ENCODE measurements at places on chromosomes 4 and X.
A peak's percentile ranks its signal among the peaks of the same experiment; 100 is the strongest.

DNA sequence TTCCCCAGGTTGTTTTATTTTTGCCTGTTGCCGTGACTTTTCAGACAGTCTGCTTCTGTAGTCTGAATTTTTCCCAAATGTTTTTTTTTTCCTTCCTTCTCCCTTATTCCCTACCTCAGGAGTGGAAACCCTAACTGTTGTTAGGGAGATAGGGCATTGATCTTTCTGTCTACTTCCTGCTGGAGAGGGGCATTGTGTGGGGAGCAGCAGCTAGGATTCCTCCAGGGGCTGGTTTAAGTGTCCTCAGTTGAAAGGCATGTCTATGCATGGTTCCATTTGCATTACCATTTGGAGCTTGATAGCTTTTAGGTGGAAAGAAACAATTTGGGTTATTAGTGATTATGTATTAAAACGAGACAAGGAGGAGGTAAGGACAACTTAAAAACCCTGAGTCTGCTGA, 383.9 kb downstream of the DCAF12L2 start:
- no peak for DNase-seq

DNA sequence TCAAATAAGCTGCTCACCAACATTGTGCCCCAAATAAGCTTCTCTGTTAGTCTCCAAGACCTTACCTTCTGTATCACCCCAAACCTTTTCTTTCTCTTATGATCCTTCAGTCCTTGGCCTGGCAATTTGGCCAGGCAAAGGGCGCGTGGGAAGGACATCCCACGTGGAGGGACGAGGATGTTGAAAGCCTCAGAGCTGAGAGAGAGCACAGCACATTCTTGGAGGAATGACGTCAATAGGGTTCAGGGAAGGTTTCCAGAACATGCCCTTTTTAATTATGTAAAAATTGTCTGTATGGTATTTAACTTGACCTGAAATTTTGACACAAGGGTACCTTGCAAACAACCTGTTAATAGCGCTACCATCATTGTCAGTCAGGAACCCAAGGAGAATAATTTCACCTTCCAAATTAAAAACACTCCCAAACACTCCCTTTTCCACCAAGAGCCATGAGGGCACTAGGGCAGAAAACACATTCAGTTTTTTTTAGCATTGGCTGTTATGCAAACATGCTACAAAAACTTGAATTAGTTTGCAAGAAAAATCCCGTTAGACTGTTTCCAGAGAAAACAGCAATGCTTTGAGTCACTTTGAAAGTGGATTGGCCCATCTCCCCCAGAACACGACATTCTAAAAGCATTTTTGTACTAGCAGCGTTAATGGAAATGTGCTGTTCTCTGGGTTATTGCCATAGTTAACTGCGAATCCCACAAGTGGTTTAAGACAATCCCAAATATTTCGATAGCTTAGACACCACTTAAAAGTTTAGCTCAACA, 183.2 kb upstream of the PUDP start:
- DNase-seq, result no peak

DNA sequence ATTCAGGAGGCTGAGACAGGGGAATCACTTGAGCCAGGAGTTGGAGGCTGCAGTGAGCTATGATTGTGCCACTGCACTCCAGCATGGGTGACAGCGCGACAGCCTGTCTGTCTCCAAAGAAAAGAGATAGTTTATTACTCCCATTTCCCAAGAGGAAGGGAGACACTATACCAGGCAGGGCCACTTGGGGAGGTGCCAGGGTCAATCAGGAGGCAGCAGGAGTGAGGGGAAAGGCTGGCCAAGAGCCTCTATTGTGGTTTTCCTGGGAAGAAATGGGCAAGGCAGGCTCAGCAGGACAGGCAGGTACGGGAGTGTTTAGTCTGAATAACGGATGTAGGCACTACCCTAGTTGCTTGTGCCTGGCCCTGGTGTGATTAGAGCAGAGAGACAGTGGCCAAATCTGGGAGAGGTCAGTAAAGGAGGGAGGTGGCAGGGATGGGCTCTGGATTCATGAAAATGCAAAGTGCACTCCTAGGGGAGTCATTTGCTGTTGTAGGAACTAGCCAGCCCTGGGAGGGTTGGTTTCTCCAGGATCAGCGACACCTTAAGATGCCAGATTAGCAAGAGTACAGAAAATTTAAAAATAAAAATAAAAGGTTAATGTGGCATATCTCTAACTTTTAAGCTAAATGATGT, 20.2 kb upstream of the CDKN2AIP start:
- DNase-seq, result no peak

- no peak for DNase-seq
These were observed 34.0 kb upstream of the TSPAN5 start for GRCh38 chr4:98692411-98692810.

DNA sequence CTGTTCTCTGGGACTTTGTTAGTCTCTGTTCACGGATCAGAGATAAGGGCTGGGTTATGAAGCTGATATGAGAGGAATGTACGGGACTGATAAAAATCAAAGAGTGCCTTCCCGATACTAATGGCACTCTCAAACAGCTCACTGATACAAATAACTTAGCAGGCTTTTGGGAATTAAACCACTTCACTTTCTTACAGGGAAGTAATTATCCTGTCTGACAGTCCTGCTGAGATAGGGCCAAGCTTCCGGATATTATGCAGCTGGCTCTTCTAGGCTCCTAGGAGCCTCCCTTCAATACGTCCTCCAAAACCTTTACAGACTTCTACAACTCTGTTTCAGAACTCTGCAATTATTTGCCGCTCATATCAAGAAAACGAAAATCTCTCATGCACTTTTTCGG, 418.0 kb downstream of the NLGN4X start:
- DNase-seq, result no peak

- no peak for DNase-seq
These were observed 304.7 kb upstream of the GATB start for GRCh38 chr4:152065545-152065944.

DNA sequence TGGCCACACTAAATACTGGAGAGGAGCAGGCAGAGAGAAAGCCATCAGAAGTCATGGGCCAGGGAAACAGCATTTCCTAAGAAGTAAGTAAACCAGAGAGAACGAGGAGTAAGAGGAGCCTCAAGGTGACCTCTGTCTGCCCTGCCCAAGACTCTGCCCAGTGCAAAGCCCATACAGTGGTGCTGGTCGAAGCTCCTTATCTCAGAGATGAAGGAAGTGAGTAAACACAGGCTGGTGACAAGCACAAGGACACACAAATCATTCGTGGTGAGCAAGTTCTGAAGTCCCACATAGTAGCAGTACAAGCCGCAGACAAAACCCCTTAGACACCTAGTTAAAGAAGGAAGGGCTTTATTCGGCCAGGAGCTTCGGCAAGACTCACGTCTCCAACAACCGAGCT, 62.7 kb downstream of the DCTD start:
- DNase-seq, result no peak

DNA sequence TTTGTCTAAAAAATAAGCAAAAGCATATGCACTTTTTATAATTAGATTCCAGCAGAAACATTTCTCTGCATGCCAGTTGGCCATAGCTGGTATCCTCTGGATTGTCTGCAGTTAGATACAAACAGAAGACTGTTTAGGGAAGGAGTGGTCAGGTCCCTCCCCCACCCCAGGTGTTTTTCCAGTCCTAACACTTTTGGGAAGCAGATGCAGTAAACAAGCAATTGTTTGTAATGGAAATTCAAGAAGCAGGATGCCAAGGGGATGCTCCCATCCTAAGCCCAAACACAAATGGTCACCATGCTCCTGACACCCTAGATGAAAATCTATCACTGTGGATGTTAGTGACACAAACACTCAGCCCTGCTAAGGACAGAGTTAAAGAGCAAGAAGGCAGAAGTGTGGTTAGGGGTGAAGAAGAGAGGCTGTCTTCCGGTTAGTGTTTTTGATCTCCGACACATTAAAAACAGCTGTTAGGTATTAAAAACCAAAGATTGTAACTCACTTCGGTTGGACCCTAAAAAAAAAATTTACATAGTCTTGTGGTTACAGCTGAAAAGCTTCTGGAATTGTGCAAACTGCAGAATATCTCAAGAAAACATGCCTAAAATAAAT, 7.9 kb downstream of the LEF1 start:
- no peak for DNase-seq

GRCh38 chr4:1834047-1834775, 21.7 kb downstream of the LETM1 start:
- DNase-seq, result no peak

DNA sequence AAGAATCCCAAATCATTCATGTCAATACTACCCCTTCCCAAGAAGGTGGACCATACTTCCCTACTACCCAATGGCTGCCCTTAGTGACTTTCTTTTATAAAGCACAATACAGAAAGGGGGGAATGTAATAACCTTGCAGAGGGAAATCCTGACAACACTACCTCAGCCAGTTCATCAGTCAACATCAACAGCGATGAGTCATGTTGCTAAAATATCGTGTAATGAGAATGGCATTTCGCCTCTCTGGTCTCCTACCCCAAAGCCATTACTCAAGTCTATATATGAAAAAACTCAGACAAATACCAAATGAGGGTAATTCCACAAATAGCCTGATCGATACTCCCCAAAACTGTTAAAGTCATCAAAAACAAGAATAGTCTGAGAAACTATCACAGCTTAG, 3.3 kb upstream of the MAGEA8 start:
- no peak for DNase-seq

GRCh38 chr4:172830295-172830764, 338.3 kb upstream of the GALNT7 start:
- DNase-seq, result no peak

DNA sequence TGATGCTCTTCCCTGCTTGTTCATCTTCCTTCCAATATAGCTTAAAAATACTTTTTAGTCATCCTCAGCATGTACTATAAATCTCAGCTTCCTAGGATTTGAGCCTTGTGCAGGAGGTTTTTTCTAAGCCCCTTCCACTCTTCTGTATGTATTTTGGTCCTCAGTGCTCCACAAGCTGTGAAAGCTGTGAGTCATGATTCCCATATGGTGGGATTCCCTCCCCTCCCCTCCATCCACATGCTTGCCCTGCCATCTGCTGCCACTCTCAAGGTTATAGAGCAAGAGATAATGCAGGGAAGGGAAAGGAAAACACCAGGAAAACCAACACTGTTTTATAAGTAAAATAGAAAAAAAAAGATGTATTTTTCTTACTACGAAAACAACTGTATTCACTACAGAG, 58.5 kb upstream of the AP1S2 start:
- DNase-seq, result no peak

DNA sequence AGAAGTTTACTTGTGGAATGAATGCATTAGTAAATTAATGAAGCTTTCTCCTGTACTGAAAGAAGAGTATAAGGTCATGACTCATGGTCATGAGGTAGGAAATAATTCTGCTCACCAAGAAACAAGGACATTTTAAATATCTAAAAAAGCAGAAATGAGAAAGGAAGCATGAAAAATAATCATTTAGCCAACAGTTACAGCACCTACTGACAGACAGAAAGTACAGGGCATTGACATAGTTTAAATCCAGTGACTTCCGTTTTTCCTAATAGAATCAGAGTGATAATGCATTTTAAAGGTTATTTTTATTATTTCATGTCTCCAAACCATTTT, 30.5 kb upstream of the ACSL1 start:
- no peak for DNase-seq

- no peak for DNase-seq
These were observed 455.1 kb upstream of the CTSO start for GRCh38 chr4:156408749-156409148.

DNA sequence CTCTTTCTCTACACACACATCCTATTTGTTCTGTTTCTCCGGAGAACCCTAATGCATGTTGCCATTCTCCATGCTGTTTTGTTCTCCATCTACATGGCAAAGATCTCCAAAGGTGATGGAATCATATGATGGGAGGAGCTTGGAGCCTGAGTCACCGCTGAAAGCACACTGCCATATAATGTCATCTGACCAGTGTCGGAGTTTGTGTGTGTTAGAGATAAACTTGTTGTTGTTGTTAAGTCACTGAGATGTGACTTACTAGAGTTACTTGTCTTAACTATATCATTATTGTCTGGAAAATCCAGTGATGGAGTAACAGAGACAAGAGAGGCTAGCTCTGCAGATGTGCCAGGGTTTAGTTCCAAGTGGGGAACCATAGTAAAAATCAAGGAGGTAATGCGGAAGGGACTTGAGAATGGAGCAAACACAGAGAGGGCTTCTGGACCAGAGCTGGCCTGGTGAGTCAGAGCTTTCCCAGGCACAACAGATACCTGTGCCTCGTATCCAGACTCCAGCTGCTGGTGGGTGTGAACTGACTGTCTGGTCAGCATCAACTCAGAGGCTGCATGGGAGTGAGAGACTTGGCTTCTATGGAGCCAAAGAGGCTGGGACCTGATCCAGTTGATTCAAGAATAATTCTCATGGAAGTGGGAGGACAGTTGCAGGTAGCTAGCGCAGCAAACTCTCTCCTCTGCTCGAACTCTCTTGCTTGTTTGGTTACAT, 30.6 kb upstream of the CCKAR start:
- no peak for DNase-seq

DNA sequence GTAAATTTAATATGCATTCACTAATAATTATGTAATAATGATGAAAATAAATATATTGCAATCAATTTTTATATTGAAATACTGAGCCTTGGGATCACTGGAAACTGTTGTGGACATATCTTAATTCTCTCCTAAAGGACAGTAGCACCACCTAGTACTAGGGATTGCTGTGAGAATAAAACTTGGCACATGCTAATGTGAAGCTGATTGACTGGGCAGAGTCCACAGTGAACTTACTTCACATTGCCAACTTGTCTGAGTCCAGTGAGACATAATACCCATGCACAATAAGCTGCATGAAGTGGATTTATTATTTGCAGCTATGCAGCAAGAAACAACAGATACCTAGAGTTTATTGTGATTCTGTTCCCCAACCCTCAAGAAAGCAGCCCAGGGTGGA, 131.1 kb downstream of the GABRG1 start:
- DNase-seq, result no peak

DNA sequence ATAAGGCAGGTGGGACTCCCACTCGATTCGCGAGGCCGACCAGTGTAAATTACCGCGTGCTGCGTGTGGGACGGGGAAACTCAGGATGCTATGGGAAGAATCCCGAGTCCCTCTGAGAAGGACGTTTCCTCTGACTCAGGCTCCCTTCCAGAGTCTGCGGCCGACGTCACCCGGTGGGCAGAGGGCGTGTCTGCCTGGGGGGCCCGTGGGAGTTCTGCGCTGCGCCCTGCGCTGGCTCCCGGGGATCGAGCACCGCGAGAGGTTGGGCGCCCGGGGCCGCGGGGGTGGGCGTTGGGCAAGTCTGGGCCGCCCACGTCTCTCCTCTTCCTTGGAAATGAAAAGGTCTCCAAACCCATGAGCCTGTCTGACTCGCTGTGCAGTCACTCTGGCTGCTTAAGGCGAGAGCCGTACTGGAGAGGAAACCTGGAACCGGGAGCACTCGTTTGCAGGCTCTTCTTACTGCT, 568 bp downstream of the NIPAL1 start:
- peak; percentile 51 for DNase-seq

- no peak for DNase-seq
These were observed 16.3 kb upstream of the NEUROG2 start for GRCh38 chr4:112532267-112532666.

- DNase-seq, result no peak
These were observed 248.5 kb upstream of the DIAPH2 start for GRCh38 chrX:96436105-96436504.

DNA sequence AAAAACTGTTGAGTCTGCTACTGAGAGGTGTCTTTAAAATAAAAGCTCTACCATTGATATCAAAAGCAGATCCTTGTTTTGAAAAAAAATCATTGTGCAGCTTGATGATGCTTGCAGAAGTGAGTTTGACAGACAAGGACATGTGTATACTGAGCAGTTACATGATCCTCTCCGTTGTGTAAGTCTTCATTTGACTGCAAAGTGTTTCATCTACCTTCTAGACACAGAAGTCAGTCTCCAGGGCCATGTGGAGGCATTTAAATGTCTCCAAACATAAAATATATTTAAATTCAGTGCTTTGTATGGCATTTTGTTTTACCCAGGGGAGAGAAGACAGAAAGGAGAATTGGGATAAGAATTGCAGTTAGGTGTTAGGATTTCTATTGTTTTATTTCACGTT, 107.8 kb upstream of the MYOZ2 start:
- DNase-seq, result no peak
